ENCODE measurements at places on chromosomes 16 and 17. TPM values are rescaled to one million over a fixed set of nuclear protein-coding genes. Genes with fewer than 3 reads are reported as not detected.

Gene LDHD
- 2.3 TPM for total RNA-seq

GRCh38 chr17:40281663-40282062 lies 6.0 kb upstream of the CDC6 start:
- no peaks in the 10 kb centered on the region for H3K27me3 ChIP-seq
- peaks cover 14% of the 10 kb centered on the region for H3K4me1 ChIP-seq
- no peak for DNase-seq
- H3K4me3 ChIP-seq, result no peak overlapping the region

DNA sequence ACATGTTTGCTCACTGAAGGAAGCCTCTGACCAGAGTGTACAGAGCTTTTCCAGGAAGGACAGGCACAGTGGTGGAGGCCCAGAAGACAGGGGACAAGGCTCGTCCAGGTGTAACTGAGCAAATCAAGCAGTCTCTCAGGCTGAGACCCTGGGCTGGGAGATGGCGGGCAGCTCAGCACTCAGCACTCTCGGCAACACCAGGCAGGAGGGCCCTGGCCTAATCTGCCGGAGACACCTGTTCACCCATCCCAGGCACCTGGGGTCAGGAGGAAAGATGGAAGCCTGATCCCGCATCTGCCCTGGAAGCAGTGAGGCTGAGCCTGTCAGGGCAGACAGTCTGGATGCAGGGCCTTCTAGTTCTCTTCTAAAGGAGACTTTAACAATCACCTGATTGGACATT lies 4.8 kb downstream of the RASL10B start:
- no peak overlapping the region for H3K4me3 ChIP-seq
- no peaks in the 10 kb centered on the region for H3K36me3 ChIP-seq
- H3K27ac ChIP-seq, result no peak overlapping the region

DNA sequence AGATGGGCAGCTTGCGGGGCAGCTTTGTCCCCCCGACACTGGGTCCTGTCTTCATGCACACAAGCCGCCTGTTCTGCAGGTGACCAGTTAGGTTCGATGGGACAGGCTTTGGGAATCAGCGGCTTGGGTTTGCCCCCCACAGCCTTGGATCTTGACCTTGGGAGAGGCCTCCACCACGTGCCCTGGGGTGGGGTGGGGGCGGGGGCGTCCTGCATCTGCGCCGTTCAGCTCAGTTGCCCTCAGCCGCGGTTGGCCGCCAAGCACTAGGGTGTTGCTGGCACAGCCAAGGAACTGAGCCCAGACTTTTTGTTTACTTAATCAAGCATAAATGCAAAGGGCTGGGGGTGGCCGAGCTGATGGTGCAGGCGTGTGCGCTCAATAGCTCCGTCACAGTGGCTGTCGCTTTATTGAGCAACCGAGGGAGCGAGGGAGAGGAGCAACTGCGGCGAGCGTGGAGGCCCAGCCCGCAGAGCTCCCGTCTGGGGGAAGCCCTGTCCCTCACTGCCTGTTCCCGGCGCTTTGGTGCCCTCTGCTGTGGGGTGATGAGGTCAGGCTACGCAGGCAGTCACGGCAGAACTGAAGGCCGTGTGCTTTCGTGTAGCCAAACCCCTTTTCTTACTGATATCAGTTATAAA lies 33.9 kb downstream of the JPH3 start:
- no peak overlapping the region for H3K4me3 ChIP-seq
- no peak overlapping the region for H3K27ac ChIP-seq
- H3K36me3 ChIP-seq, result no peaks in the 10 kb centered on the region
- H3K27me3 ChIP-seq, result peaks cover 48% of the 10 kb centered on the region
- H3K4me1 ChIP-seq, result peaks cover 12% of the 10 kb centered on the region
- peak; percentile 75 for DNase-seq

GRCh38 chr17:193841-194806 lies 12.7 kb upstream of the DOC2B start:
- H3K4me3 ChIP-seq, result no peak overlapping the region
- H3K27ac ChIP-seq, result no peak overlapping the region
- no peak for DNase-seq
- H3K4me1 ChIP-seq, result peaks cover 3% of the 10 kb centered on the region
- H3K36me3 ChIP-seq, result no peaks in the 10 kb centered on the region
